ENCODE measurements at places on chromosomes 12 and 14.

DNA sequence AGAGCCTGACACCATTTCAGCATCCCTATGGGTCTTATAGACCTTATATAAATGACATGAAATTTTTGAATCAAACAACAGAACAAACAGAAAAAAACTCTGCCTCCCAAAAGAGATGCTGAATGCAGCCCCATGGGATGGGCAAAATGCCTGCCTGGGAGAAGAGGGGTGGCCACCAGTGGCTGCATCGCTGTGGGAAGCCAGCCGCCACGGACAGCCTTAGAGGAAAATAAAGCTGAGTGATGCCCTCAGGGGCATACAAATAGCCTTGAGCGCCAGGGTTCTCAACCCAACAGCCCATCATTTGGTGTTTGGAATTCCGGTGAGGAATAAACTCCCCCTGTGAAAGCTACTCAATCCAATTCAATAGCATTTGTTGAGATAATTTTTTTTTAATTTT, 22.9 kb downstream of the SYNE3 start:
- DNase-seq, result no peak

GRCh38 chr14:34548472-34548981, 9.0 kb upstream of the EAPP start:
- no peak for DNase-seq

- DNase-seq, result no peak
Observed at GRCh38 chr12:130139567-130140421, 22.5 kb upstream of the FZD10 start.

GRCh38 chr12:105561546-105562198, 231.2 kb downstream of the C12orf75 start:
- no peak for DNase-seq

DNA sequence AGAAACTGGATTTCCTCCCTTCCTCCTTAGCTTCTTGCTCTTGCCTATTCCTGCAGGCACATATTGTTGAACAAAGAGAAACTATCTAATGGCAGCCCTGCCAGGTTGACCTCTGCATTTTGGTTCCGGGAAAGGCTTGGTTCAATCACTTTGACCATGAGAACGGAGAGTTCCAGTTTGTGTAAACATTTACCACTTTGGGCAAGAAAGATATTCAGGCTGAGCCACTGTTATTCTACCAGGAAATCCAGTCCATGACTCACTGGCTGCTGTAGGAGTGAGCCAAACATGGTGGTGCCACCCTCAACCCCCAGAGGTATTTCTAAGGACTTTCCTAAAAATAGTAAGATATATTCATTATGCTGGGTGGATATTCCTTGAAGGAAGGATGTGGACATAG, 242.2 kb upstream of the OR4E1 start:
- no peak for DNase-seq

DNA sequence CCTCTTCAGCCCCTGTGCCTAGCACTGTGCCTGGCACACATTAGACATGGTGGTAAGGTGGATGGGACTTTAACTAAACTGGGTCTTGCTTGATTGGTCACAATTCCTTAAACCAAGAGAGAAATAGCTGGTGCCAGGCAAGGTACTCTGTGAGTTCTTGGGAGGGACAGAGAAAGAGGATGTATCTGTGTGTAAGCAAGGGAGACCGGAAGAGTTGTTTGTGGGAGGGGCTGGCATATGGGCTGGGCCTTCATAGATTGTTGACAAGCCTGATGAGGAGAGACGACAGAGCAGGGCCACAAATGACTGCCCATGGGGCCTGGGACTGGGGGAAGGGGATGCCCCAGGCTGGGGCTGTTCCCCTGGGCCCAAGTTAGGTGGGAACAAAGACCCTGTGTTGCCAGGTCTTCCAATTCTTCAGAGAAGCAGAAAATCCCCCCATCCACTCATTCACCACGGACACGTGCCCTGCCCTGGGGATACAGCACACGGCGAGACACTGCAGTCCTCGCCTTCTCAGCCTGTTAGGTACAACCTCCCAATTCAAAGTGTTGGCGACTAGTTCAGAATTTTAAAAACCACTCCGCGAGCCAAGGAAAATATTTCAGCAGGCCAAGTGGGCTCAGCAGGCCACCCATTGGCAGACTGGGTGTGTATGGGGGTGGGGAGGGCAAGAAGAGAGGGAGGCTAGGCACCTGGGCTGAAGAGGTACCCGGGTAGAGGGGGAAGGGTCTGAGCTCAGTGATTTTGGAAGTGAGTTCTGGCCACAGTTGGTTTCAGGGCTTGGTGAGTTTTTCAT, 11.4 kb upstream of the CYP46A1 start:
- no peak for DNase-seq

DNA sequence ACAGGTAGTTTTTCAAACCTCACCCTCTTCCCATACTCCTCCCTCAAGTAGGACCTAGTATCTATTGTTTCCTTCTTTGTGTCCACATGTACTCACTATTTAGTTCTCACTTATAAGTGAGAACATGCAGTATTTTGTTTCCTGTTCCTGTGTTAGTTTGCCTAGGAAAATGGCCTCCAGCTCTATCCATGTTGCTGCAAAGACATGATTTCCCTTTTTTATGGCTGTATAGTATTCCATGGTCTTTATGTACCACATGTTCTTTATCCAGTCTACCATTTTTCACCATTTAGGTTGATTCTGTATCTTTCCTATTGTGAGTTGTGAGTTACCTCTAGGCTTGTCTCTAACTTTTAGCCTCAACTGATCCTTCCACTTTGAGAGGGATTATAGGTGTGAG, 310.7 kb downstream of the PRKD1 start:
- DNase-seq, result no peak

- no peak for DNase-seq
Observed at GRCh38 chr14:30882431-30882830, 8.1 kb downstream of the COCH start.

GRCh38 chr14:58055497-58056010, 96.5 kb downstream of the ARMH4 start:
- DNase-seq, result no peak

DNA sequence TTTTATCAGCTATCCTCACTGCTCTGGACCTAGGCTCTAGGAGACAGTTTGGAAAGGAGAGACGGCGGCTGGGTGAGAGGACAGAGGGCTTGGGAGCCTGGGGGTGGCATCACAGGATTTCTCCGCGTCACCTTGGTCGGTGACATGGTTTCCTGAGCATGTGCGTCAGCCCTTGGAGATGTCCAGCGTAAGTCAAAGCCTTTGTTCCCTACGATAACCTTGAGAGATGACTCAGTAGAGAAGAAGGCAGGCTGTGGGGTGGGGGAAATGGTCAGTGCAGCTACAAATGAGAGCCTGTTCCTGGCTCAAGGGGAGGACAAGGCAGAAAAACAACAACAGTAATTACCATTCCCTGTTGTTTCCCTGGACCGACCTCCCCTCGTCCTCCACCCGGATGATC, 90.2 kb upstream of the TBX3 start:
- no peak for DNase-seq

GRCh38 chr14:102517392-102518062, 8.0 kb upstream of the ANKRD9 start:
- DNase-seq, result no peak

DNA sequence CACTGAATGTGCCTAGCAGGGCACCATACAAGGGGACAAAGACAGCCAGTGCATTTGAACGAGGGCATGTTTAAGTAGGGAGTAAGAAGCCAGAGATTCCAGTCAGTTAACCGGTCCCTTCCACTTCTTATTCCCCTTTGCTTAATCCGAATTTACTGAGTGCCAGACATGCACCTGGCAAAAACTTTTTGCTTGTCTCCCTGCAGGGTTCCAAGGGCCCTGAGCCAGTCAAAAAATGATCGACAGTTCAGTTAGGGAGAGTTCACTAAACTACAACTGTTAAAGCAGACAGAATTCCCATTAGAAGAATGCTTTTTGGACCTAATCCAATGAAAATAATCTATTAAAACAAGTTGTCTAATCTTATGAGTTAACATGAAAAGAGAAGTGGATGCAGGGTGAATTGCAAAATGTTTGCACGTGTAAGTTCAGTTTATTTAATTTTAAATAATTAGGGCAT, 193.8 kb downstream of the TMTC2 start:
- no peak for DNase-seq

DNA sequence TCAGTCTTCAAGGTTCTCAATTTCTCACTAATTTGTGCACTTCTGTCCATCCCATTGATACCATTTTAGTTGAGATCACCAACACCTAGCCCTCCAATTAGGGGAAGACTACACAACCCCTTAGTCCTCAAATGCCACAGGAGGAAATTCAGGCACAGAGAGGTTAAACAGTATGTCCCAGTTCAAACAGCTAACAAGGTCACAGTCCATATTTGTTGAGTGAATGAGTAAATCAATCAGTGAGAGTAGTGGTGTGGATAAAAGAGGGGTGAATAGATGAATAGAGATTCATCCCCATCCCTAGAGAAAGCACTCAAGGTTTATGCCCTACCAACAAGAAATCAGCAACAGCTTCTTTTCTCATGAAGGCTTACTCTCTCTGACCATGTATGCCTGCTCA, 94.2 kb upstream of the RIC8B start:
- DNase-seq, result no peak

- DNase-seq, result no peak
Observed at GRCh38 chr12:2492236-2492635, 302.5 kb upstream of the FKBP4 start.

GRCh38 chr12:590206-590750, 73.0 kb downstream of the NINJ2 start:
- DNase-seq, result no peak

DNA sequence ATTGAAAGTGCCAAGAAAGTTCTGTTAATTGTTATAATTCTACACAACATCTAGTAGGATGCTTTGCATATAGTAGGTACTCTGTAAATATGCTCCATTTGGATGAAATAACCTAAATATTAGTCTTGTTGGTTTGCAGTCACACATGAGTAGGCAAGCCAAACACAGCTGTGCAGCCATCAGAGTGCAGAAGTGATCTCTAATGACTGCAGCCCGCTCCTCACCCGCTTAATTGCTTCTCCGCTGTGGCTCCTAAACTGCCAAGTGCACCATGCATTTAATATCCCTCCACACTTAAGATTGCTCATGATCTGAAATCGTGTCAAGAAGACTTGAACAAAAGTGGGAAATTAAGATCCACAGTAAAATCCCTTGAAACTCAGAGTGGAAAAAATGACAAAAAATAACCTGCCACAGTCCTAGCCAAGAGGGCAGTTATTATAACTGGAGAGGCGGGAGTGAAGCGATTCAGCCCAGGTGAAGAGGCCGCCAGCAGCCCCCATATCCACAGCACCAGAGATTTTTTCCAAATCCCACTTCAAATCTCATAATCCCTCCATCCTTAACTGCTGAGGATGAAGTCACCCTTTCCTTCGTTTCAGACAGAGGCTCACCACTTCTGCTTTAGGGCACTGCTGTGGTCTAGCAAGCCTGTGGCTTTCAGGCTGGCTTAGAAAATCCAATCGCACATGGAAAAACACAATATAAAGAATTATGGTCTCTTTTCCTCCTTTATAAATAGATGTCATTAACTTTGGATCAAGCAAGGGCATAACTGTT, 69.5 kb downstream of the TMEM30B start:
- no peak for DNase-seq

DNA sequence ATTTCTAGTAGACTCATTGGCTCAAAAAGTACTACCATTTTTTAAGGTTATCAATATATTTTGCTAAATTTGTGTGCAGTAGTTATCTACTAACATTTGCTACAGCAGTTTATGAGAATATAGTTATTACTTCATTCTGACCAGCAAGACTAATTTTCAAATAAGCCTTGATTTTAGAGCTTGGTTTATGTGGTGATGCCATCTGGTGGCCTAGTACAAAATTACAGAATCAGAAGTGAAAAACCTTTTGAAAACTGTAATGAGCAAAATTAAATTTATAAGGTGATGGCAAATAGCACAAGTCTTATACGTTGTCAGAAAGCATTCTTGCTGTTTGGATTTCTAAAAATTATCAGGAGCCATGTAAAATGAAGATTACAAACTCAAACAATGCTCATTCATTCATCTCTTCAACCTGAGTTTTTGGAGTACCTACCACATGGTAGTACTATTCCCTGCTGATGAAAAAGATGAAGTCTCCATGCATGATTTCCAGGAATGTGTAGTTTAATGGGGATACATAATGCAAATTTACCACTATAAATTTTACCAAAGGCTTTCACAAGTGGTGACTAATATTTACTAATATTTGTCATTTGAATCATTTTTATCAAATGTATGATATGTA, 51.0 kb downstream of the MAGOHB start:
- no peak for DNase-seq

DNA sequence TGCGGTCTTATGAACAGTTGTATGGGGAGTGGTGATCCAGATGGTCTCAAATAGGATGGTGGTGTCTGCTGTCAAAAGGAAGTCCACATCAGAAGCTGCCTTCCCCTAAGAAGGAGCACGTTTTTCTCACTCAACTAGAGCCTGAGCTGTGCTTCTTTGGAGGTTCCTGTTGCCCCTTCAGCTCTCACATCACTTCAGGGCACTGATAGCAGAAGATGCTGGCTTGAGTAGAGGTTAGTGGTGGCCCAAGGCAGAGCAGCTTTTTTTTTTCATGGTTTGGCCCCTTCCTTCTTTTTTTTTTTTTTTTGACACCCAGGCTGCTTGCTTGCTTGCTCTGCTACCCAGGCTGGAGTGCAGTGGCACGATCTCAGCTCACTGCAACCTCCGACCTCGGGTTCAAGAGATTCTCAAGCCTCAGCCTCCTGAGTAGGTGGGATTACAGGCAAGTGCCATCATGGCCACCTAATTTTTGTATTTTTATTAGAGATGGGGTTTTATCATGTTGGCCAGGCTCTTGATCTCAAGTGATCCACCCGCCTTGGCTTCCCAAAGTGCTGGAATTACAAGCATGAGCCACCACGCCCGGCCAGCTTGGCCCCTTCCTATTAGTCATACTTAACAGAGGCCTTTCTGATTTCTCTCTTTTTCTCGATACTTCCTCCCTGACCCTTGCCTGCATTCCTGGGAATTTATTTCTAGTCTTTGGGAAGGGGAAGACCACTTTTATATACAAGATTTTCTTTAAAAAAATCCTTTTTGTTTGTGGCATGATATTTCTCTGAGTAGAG, 31.6 kb downstream of the KLRD1 start:
- DNase-seq, result no peak

- DNase-seq, result no peak
Observed at GRCh38 chr14:98956181-98956580, 315.8 kb downstream of the BCL11B start.

GRCh38 chr12:12433203-12433731, 76.4 kb downstream of the BORCS5 start:
- DNase-seq, result no peak

- no peak for DNase-seq
Observed at GRCh38 chr12:121838126-121838525, 20.5 kb downstream of the HPD start.

DNA sequence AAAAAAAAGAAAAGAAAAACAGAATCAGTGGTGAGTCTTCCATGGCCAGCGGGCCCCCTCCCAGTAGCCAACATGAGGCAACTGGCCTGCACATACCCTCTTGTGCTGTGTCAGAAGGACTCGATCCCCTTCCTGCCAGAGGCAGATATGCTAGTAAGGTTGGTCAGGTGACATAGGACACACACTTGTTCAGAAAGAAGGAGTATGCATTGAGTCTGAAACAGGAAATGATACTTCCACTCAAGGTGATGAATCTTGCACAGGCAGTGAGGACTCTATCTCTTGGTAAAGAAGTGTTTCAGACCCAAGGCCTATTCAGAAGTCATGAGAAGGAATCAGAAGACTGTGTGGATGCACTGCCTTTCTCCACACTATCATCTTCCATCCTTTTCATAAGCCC, 269.7 kb upstream of the FAR2 start:
- DNase-seq, result no peak

- no peak for DNase-seq
Observed at GRCh38 chr14:105269405-105269804, 21.1 kb downstream of the BTBD6 start.

GRCh38 chr12:132472386-132472785, 17.6 kb upstream of the FBRSL1 start:
- no peak for DNase-seq
